NCI-H2081 treated with DMSO at 0.1 percent for 48 hours (cell line): ENCODE measurements at places on chromosomes 16 and 17.

GRCh38 chr16:70701998-70702397, 16.1 kb upstream of the MTSS2 start:
- DNase-seq, result no peak

- DNase-seq, result no peak
Observed at GRCh38 chr16:3690980-3691720, 26.2 kb downstream of the TRAP1 start.

DNA sequence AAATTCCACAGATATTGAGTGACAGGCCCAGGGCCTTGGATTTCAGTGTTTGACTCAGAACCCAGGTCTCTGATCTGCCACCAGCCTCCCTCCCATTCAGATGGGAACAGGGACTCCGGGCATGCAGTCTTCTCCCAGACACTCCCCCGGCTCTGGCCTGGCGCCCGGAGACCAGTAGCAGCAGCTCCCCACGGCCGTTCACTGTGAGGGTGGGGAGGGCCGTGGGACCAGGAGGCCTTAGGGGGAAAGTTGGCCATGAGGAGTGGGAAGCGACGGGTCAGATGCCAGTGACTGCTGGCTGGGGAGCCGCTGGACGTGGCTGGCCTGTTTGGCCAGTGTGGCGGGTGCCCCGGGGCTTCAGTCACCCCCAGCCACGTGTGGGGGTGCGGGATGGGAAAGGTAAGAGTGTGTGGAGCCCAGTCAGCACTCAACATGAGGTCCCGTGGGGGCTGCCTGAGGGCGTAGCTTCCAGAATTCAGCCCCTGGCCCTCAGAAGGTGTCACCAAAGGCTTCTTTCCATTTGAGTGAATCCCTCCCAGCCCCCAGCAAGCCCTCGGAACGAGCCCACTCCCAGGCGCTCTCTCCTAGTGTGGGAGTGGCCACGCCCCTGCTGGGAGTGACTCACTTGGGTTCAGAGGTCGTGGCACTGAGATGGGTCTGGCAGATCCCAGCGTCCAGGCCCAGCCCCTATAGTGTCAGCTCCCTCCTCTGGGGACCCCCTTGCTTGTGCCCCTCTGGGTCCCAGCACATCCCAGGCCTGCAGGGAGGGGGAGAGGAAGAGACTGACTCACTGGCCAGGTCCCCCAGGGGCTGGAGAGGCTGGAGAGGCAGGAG, 309.4 kb downstream of the SEC14L1 start:
- DNase-seq, result no peak

DNA sequence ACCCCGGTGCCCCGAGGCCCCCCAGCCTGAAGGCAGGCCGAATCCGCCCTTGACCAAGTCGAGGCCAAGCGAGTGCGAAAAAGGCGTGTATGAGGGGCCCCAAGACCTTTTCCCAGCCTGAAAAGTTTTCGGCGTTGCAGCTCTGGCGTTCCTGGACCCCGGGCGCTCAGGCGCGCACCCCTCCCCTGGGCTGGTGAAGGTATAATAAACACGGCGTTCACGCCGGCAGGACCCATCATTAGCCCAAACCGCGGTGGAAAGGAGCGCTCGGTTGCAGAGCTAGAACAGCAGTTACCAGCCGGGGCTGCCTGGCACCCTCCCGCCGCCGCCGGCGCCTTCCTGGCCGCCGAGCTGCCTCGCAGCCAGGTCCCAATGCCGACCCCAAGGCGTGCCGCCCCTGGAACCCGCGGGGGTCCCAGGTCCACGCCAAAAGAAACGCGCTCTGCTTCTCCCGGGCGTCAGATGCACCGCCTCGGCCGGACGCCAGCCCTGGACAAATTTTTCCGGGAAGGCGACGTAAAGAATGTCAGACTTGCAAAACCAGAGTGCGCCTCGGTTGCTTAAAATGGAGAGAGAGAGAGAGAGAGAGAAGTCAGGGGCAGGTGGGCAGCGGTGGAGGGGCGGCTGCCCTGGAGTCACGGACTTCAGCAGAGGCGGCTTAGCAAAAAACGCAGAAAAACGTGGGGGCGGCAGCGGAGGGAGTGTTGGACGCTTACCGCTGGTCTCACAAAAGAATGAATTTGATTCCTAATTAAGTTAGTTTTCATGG, 11.5 kb upstream of the FOXF1 start:
- no peak for DNase-seq
